ENCODE measurements at places on chromosomes 4 and X. TPM values are rescaled to one million over a fixed set of nuclear protein-coding genes. Genes with fewer than 3 reads are reported as not detected.
A peak's percentile ranks its signal among the peaks of the same experiment; 100 is the strongest.

GRCh38 chr4:87904639-87905160 lies 70.8 kb upstream of the SPP1 start:
- no peak for DNase-seq

- DNase-seq = peak; percentile 30
Measured at GRCh38 chr4:27357283-27357682, 496.6 kb downstream of the STIM2 start.

- no peak for DNase-seq
Measured at GRCh38 chr4:98963538-98964433, 31.7 kb upstream of the METAP1 start.

DNA sequence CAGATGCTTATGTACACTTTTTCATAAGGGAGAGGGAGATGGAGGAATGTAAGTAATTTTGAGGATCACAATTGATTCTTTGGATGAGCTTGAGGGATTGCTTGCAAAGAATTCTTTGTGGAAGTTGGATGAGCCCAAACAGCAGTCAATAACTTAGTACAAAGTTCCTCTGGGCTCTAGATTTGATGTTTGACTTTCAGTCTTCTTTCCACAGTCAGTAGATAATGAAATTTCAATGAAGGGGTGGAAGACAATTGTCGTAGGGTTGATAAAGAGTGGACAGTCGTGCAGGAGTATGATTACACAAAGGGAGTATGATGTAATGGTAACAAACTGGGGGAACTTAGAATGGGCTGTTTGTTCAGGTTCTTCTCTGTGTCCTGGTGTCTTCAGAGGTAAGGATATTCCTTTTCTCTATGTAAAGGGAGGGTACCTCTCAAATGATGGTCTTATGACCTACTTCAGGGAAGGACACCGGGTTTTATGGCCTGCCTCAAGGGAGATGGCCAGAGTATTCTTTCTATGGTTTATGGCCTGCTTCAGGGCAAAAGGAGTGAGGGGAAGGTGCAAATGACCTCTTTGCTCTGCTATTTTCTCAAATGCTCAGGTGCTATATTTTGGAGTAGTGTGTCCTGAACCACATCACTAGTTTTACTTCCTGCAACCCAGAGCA lies 1.7 kb upstream of the ABRAXAS1 start:
- DNase-seq = no peak

The SLC6A14 gene
- polyA plus RNA-seq = not detected

- DNase-seq = no peak
Measured at GRCh38 chr4:18052158-18052557, 30.6 kb upstream of the LCORL start.

DNA sequence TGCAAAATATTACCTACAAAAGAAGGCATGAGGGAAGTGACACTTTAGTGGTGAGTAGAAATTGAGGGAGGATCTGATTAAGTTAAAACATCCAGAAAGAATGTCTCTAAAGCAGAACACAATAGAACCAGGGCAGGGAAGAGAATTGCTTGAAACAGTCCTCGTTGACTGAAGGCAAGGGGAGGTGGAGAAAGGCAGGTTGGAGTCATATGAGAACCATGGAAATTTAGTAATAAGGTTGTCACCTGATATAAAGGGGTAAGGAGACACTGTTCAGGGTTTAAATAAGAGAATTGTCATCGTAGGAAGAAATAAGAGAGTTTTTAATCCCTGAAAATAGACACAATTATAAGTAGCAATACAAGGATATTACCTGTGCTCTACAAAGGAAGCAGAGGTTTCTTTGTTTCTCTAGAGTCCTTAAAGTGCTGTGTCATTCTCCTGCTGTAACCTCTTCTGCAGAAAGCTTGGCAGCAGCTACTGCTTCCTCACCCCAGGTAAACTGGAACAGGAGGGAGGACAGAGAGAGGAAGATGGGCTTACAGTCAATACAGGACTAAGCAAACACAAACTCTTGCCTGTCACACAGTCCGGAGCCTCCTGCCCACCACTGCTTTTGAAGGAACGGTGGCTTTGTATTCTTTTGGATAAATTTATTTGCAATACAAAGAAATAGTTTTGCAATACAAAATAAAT lies 258.4 kb downstream of the PPARGC1A start:
- DNase-seq = no peak
